Esophagus (tissue), 2 donors: ENCODE measurements at places on chromosomes 3 and 15. TPM values are rescaled to one million over a fixed set of nuclear protein-coding genes. Genes with fewer than 3 reads are reported as not detected.

Gene SPESP1
- polyA plus RNA-seq = 1.2 TPM

Gene COL7A1
- 60.7 TPM for polyA plus RNA-seq

Gene MAP1A
- 0.78 TPM for polyA plus RNA-seq

Gene MINAR1
- 0.11 TPM for polyA plus RNA-seq

Gene PPP2R3A
- polyA plus RNA-seq = 3.5 TPM

Gene DAPK2
- polyA plus RNA-seq = 8.9 TPM
